ENCODE measurements at places on chromosomes 3 and 15.

GRCh38 chr3:185297867-185298266 lies 44.0 kb upstream of the EHHADH start:
- no peak for DNase-seq

DNA sequence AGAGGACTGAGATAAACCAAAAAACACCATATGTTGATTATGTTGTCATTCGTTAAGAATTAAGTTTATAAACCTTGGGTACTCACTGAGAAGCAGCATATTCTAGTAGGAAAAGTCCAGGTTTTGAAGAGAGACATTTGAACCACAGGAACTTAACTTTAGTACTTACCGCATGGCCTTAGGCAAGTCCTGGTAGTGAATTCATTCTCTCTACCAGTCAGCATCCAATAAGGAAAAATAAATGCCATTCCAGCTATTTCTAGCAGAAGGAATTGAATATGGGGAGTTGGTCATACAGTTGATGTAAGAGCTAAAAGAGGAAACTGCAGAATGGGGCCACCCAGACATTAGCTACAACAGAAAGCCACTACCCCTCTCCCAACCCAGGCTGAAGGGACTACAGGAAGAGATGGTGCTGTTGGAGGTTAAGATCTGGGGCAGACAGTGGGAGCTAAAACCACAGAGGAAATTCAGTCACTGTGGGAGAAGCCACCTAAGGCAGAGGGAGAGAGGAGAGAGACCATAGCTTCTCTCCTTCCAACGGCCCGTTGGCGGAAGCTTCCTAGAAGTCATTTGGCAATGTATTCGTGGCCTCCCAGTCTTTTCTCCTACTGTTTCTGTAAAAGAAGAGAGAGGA lies 133.8 kb upstream of the RARB start:
- peak; percentile 48 for DNase-seq

DNA sequence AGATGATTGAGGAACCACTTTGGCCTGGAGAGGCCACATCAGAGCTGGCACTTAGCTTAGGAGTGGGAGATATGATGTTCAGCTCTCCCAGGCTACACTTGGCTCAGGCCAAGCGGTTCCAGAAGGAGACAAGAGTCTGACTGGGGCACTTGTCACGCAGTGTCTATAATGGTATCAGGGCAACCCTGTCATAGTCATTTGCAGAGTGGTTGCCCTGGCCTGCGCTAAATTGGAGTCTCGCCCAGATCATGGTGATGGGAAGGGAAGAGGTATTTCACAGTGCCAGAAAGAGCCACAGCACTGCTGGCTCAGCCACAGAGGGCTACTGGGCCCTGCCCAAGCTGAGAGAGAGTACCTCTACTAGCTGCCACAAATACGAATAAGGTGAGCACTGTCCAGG lies 186.9 kb upstream of the CRBN start:
- DNase-seq, result no peak

- DNase-seq, result peak; percentile 18
Observed at GRCh38 chr15:65954289-65954741, 85.0 kb downstream of the RAB11A start.
